ENCODE measurements at places on chromosomes 13 and 19.

- DNase-seq = no peak
Observed at GRCh38 chr13:99421271-99421670, 80.0 kb upstream of the TM9SF2 start.

DNA sequence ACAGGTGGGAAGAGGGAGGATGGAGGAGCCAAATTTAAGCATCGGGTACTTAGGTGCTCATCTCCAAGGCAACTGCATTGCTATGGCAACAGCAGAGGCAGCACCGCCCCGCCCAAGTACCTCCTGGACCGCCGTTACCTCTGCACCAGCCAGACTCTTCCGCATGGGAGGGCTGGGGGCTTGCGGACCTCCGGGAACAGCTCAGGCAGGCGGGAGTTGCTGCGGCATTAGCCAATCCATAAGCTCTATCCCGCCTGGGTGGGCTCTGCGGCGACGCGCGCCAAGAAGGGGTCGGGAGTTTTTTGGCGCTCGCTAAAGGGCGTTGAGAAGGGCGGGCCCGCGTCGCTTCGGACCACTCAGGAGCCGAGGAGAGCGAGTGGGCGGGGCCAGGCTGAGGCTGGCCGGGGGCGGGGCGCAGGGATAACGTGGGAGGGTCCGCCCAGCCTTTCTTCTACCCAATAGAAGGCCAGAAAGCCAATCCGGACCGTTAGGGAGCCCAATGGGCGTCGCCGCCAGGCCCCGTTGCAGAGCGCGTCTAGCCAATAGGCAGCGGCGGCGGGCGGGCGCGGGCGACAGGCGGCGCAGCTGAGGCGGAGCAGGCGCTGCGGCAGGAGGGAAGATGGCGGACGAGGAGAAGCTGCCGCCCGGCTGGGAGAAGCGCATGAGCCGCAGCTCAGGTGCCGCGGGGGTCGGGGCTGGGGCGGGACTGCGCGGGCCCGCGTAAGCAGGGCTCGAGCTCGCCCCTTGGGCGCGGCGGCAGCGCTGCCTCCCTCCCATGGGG is at the start of gene PIN1:
TSS of gene PIN1 (plus strand) at position 593 of the 781 bp plus-strand sequence. CDS start at position 620, 27 bp downstream.
- DNase-seq = peak; percentile 99

GRCh38 chr13:70841240-70842061 is 733.2 kb upstream of the KLHL1 start:
- DNase-seq = no peak

DNA sequence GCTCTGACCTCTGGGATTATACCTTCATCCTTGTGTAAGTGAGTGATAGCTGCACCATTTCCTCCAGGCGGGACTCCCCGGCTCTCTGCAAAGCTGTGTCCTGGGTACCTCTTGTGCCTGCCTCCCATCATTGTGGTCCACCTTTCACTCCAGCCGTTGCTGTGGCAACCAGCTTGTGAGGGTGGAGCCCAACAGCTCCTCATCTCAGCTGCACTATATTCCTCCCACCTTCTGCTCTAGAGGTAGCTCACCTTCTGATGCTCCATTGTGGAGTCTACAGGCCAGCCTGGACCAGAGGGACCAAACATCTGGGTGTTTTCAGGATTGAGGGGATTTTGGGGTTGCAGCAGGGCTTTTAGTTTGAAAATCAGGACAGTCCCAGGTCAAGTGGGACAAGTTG is 708.2 kb downstream of the UQCRFS1 start:
- DNase-seq = no peak

- DNase-seq = peak; percentile 39
Observed at GRCh38 chr13:47865883-47866282, 135.2 kb downstream of the SUCLA2 start.

DNA sequence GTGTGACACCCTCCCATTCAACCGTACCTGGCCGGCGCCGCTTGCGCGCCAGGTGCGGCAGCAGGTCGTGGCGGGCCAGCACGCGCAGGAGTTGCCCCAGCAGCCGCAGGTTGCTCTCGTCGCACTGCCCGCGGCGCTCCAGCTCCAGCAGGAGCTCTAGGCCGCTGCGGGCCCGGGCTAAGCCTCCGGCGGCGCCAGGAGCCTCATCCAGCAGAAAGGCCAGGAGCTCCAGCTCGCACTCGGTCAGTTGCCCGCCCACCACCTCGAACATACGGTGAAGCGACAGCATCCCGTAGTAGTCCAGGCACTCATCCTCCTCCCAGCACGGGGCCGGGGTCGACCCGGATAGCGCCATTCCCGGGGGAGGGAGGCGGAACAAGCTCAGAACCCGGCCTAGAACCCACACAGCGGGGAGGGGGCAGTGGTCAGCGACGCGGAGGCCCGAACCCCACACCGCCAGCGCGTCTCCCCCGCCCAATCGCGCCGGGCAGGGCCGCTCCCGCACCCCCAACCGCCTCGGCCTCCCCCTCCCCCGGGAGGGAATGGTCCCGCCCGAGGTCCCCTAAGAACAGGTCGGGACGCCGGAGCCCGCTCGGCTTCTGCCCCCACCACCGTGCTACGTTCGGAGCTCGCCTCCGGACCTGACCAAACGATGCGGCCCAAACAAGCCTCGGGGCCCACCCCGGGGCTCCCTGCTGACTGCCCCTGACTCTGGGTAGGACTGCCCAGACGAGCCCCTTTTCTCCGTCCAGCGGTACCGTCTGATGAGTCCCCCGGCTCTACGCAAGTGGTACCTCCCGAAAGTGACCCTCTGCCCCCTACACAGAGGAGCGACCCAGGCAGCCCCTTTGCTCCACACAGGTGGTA is 591 bp downstream of the DEDD2 start:
- peak; percentile 9 for DNase-seq

GRCh38 chr19:50723735-50724521 is 764 bp downstream of the CLEC11A start:
- DNase-seq = no peak

- no peak for DNase-seq
Observed at GRCh38 chr19:5447700-5448311, 7.4 kb upstream of the ZNRF4 start.

GRCh38 chr13:82661126-82661525 is 1221.1 kb downstream of the SLITRK1 start:
- no peak for DNase-seq

DNA sequence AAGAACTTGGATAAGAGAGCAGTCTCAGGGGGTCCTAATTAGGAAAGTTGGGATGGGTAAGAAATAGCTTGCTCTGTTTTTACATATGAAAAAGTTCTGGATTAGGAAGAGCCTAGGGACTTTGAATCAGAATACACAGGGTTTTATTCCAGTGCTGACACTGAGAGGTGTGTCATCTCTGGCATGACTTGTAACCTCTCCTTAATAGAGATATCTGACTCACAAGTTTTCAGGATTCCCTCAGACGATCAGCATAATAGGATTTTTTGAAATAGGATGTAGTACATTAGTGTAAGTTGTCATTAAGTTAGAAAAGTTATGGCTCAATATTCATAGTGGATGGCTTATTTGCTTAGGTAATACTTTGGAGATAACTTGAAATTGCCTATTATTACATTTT is 555.2 kb upstream of the MIR17HG start:
- DNase-seq = no peak

- peak; percentile 79 for DNase-seq
Observed at GRCh38 chr19:21851596-21852345, 15.8 kb upstream of the ZNF43 start.

DNA sequence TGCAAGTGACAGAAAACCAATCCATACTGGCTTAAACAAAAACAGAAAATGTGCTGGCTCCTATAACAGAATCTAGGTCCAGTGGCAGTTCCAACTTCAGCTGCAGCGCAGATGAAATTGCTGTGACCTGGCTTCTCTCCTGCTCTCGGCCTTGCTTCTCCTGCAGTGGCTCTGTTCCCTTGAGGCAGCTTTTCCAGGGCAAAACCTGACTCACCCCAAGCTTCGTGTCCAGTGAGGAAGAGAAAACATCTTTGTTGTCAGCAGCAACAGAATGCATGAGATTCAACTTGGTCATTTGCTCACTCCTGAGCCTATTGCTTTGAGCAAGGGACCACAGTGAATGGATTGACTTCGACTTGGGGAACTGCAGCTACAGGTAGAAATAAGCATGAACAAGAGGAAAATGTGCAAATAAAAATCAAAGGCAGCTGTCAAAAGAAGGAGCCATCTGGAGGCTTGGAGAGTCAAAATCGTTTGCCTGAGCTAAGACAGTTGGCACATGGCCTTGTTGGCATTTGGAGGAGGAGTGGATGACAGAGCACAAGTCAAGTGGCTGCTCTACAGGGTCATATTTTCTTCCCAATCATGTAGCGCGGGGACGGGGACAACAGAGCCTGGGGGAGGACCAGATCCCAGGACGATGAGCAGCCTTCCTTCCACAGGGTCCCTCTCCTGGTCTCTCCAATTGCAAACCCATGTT is 523.4 kb downstream of the FGF9 start:
- DNase-seq = no peak

GRCh38 chr13:55361141-55361540 is 1779.6 kb upstream of the PRR20A start:
- DNase-seq = no peak

GRCh38 chr13:79966493-79966895 is 374.4 kb downstream of the SPRY2 start:
- no peak for DNase-seq

DNA sequence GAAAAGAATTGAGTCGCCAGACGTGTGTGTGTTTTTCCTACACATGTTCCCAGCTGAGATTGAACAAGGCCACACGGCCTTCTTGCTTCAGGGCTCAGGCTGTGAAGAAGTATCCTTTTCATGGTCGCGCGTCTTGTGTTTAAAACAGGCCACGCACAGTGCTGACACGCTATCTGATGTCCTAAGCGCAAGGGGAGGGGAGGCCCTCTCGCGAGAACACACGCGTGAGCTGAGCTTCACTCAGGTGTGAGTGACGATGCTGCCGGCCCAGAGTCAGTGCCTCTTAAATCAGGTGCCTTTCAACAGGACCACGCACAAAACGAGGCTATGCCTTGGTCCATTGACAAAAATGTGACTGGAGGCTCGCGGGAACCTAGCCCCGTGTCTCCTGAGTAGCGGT is 103.7 kb downstream of the TEX29 start:
- DNase-seq = no peak

GRCh38 chr19:9156304-9156703 is 16.1 kb downstream of the ZNF317 start:
- no peak for DNase-seq

GRCh38 chr13:90997951-90998350 is 349.5 kb upstream of the MIR17HG start:
- DNase-seq = no peak

- no peak for DNase-seq
Observed at GRCh38 chr19:47040869-47041268, 7.6 kb downstream of the TMEM160 start.

- DNase-seq = no peak
Observed at GRCh38 chr19:23520441-23520840, 125.2 kb upstream of the ZNF91 start.

DNA sequence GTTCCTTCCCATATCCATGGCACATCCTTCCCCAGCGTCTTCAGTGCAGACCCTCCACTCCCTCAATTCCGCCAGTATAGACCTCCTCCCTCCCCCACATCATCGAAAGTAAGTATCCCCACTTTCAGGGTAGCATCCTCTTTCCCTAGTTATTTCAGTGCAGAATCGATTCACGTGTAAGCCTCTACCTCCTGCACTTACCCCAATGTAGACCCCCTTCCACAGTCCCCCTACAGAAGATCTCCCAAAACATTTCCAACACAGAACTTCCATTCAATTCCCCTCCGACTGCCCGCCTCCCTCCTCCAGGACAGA is 664 bp downstream of the IRF3 start:
- DNase-seq = no peak

Data from GDM1 (cell line).